ENCODE measurements at places on chromosomes 1 and 21.

- no peak for DNase-seq
Measured at GRCh38 chr1:247548769-247549182, at the start of gene GCSAML. GCSAML (plus strand) TSS chr1:247549134; CDS start chr1:247549192, 58 bp downstream.

DNA sequence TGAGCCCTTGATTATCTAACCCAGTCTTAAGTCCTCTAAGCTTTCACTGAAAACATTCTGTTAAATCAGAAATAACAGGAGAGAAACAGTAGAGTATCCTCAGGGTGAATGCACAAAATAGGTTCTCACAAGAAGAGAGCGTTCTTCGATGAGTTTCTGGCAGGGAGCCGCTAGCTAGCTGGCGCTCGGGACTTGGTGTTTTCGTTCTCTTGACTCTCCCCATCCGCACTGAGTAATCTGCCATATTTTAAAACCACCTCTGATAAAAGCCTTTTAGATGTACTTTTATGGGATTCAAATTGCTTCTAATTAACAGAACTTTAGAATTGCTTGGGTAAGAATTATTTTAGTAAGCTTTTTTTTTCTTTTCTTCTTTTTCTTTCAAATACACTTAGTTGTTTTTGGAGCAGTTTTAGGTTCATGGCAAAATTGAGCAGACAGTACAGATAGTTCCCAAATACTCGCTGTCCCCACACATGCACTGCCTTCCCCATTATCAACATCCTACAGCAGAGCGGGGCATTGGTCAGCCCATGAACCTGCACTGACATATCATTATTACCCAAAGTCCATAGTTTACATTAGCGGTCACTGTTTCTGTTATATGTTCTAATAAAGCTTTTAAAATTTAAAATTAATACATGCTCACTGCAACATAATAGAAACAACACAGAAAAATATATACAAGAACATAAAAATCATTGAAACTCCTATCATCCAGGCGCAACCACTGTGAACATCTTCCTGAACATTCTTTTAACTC lies 35.4 kb downstream of the PRDM2 start:
- DNase-seq: no peak

- DNase-seq: no peak
Measured at GRCh38 chr1:55209247-55209646, 5.9 kb downstream of the USP24 start.

GRCh38 chr21:39451332-39452206 lies at the start of gene SH3BGR:
SH3BGR (plus strand) TSS chr21:39451970; CDS start chr21:39452097, 127 bp downstream.
- DNase-seq: no peak

DNA sequence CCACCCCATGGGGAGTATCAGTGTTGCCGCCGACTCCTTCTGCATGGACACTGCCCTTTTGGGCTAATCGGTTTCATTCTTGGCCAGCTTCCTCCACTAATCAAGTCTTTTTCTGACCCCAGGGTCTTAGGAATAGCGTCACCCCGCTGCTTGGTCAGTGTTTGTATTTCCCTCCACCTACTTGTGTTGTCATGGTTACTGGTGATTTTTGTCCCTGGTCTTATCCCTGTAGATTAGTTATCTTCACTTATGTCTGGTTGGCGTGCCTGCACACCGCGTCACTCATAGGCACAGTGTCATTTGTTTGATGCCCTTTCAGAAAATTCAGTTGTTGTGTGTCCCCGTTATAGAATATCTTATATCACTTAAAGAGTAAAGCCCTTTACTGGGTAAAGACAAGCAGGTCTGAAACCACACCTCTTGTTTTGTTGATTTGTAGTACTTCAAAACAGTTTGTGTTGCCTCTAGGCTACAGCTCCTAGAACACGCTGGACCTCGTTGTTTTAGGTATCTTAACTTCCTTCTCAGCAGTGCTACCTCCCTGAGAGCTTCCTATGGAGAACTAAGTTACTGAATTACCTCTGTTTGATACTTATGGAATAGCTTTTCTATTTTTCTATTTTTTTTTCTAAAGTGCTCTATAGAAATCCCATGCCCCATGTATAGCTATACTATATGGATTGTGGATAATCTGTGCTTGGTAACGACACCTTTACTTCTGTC lies 868 bp downstream of the PPP1R12B start:
- DNase-seq: no peak

DNA sequence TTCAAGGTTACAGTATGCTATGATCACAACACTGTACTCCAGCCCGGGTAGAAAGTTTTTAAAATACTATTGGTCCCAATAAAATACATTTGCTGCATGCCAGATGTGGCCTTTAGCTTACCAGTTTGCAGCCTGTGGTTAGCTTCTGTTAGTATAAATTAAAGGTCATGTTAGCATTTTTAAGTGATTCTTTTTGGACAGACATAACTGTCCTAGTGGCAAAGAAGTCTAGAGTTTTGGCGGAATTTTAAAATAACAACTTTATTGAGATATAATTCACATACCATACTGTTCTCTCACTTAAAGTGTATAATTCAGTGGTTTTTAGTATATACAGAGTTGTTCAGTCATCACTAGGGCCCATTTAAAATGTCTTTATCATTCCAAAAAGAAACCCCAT lies 24.3 kb upstream of the TMEM39B start:
- DNase-seq: no peak

GRCh38 chr1:53183095-53183990 lies 13.3 kb upstream of the CPT2 start:
- no peak for DNase-seq

DNA sequence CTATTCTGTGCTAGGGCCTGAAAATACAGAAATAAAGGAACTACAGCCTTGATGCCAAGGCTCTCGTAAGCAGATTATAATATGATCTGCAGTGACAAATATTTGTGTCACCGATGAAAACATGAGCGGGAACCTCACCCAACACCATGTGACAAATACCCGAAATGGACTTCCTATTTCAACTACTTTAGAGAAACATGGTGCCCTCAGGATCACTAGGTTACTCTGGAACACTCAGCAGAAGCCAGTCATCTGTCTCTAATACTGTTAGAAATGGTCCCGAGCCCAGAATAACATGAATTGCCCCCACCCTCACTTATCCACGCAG lies 463 bp upstream of the VAMP3 start:
- no peak for DNase-seq

GRCh38 chr1:150235294-150235851 lies 539 bp downstream of the ANP32E start:
- peak; percentile 24 for DNase-seq

- DNase-seq: no peak
Measured at GRCh38 chr1:216896146-216896545, 172.9 kb upstream of the ESRRG start.

GRCh38 chr1:207284209-207284897 lies 37.1 kb upstream of the CD55 start:
- no peak for DNase-seq

- no peak for DNase-seq
Measured at GRCh38 chr1:112317611-112318062, 78.4 kb upstream of the CTTNBP2NL start.

GRCh38 chr1:119159966-119160365 lies 19.5 kb upstream of the WARS2 start:
- DNase-seq: no peak

DNA sequence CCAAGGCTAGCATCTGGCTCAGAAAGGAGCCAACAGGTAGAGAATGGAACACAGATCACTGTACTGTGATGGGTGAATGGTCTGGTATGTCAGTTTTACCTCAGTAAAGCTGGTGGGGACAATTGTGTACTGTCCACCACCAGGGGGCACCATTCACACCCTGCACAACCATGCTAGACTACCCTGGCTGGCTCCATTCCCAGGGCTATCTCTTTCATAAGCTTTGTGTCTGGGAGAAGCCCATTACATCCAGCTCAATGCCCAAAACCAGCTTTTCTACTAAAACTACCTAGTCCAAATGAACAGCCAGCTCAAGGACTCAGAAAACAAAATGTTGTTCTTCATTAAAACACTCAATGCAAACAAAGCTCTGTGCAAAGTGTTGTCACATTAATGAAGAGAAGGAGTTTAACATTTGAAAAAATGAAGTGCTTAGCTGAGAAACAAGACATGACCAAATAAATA lies 62.0 kb upstream of the RASAL2 start:
- DNase-seq: no peak

DNA sequence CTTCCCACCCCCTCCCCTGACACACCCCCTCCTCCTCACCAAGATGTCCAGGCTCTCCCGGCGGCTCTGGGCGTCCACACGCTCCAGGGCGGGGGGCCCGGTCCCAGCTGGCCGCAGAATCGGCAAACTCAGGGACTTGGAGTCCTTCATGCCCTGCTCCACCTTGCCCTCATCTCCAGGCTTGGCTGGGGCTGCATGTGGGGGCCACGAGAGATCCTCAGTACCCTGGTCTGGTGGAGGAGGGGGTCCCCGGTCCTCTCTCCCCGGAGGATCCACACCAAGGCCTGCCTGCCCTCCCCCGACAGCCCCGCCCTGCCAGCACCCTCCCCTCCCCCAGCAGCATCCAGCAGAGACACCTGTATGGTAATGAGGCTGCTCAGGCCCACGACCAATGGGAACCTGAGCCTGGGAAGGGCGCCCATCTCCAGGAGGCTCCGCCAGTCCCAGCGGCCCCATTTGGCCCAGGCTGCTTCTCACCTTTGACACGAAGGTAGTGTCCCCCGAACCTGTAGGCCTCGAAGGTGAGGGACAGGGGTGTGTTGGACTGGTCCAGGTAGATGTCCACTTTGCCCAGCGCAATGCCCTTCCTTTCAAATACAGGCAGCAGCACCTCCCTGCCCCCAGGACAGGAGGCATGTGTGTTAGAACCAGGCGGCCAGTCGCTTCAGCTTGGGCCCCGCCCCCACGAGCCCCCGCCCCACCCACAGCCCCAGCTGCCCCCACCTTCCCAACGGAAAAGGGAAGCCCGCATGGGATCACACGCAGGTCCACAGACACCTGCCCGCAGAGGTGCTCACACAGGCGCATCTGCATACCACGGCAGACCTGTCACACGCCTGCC lies 8.2 kb upstream of the TNFRSF25 start:
- no peak for DNase-seq

GRCh38 chr1:209486861-209487593 lies 96.5 kb upstream of the CAMK1G start:
- no peak for DNase-seq

- DNase-seq: no peak
Measured at GRCh38 chr1:64029037-64029436, 174.4 kb upstream of the UBE2U start.

DNA sequence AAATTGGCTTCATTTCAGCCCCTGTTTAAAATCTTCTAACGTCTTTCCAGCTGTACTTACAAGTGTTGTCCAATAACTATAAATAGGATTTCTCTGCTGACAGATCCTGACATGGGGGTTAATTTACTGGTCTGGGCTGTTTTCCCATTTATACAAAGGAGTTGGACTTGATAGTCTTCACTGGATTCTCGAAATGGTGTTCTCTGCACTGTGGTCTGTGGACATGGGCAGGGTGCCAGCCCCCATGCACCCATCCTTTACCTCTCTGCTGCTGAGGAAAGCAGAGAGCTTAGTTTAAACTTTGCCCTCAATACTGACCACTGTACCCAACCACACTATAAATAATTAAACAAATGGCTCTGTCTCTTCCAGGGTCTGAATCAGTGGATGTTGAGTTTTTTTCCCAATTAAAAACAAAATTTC lies 5.2 kb downstream of the DIO1 start:
- DNase-seq: no peak

DNA sequence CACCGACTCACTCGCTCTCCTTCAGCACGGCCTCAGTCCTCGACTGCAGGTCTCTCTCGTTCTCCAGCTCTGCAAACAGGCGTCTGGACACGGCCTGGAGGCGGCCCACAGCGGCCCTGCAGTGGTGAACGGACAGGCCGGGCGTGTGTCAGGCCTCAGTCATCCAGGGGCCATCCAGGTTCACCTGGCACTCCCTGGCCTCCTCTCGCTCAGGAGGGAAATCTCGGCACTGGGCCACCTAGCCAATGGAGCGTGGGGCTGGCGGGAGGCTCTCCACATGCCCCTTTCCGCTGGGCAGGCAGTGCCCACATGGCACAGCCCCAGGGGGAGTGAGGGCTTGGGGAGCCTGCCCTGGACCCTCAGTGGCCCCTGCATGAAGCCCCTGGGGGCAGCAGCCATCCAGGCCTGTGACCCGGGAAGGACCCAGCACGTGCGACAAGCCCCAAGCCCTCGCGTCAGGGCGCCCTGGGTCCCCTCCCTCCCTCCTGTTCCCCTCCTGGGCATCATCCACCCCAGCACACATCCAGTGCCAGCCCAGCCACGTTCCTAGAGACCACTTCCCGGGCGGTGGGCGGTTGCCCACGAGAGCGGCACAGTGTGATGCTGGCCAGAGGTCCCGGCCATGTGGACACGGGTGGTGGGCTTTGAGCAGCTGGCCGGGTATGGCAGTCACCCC lies 18.1 kb downstream of the CFAP74 start:
- DNase-seq: no peak

GRCh38 chr1:208670778-208671177 lies 426.6 kb upstream of the PLXNA2 start:
- DNase-seq: no peak
